Activated CD8-positive, alpha-beta T cell treated with anti-CD3 and anti-CD28 coated beads for 36 hours (primary cell): ENCODE measurements at places on chromosomes 2 and 18. TPM values are rescaled to one million over a fixed set of nuclear protein-coding genes. Genes with fewer than 3 reads are reported as not detected.

CYS1 gene
- 0.32 TPM for total RNA-seq

NT5DC4 gene
- not detected for total RNA-seq

SERPINB13 gene
- not detected for total RNA-seq

RAB6C gene
- total RNA-seq, result not detected

REG3A gene
- total RNA-seq, result not detected

TRAF3IP1 gene
- 7.9 TPM for total RNA-seq

LCT gene
- total RNA-seq, result 0.29 TPM
